NT2/D1 (cell line): ENCODE measurements at places on chromosomes 3 and 15.
A peak's percentile ranks its signal among the peaks of the same experiment; 100 is the strongest.

DNA sequence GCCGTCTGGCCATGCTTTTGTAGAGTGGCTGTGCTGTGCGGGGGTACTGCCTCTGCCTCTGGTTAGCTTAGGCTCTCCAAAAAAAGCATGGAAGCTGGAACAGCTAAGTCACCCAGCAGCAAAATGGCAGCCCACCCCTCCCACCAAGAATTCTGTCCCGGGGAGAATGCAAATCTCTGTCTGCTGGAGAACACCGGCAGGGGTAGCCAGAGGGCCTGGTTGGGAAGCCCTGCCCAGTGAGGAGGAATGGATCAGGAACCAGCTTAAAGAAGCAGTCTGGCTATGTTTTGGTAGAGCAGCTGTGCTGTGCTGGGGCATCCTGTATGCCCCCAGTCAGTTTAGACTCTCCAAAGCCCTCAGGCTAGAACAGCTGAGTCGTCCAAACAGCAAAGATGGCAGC lies 56.2 kb upstream of the PTPRG start:
- DNase-seq: no peak

- DNase-seq: no peak
Measured at GRCh38 chr3:46143951-46144473, 64.1 kb downstream of the CCR1 start.

DNA sequence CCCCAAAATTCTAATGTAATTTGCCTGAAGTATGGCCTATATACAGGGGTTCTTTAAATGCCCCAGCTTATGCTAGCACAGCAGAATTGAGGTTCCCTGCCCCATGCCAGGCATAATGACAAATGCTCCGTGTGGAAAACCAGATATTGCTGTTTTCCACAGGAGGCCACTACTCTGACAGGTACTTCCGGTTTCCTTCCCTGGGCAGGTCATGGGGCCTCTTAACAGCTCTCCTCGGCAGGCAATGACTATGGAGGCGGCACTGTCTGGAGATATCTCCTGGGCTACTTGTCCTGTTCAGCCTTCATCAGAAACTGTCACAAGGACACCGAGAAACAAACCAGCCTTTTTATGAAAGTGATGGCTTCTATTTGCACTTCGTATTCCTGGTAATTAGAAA lies 54.8 kb downstream of the SLC7A14 start:
- no peak for DNase-seq

DNA sequence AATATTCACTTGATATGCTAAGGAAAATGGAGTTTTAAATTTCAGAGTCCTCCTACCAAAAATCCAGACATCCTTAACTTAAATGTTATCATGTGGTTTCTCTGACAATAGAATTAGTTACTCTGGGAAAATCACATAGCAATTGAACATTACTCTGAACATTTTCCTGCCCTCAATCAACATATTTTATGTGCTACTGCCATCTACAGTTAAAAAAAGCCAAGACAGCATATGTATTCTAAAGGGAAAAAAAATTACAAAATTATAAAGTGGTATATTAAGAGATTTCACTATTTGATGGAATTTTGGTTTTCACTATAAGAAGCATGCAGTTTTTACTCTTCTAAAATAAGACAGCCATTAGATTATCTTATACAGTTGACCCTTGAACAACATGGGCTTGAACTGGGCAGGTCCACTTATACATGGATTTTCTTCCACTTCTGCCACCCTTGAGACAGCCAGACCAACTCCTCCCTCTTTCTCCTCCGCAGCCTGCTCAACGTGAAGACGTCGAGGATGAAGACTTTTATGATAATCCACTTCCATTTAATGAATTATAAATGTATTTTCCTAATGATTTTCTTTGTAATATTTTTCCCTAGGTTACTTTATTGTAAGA lies 122.3 kb downstream of the ATP1B3 start:
- no peak for DNase-seq

- DNase-seq: no peak
Measured at GRCh38 chr15:78203346-78204225, 30.8 kb downstream of the ACSBG1 start.

DNA sequence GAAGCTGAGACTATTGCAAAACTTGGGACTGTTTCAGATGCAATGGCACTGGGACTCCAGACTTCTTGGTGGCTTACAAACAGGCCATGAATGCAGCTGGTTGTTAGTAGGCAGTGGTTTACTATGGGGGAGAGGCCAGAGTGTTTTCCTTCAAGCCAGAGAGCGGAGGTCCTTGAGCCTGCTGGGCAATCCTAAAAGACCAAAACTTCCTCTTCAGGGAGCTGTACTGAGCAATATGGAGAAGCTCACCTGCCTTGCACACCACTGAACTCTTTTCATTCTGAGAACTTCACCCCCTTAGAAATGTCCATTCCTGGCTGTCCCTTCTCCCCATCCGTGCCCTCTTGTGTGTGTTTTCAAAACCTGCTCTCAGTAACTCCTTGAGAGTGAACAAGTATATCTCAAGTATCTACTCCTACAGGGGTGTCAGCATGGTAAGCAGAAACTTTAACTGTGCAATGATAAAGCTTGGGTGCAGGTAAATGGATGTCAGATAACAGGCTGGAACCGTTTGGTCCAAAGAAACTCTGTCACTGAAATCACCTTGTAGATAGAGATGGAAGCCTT lies 213.9 kb downstream of the CLSTN2 start:
- no peak for DNase-seq

DNA sequence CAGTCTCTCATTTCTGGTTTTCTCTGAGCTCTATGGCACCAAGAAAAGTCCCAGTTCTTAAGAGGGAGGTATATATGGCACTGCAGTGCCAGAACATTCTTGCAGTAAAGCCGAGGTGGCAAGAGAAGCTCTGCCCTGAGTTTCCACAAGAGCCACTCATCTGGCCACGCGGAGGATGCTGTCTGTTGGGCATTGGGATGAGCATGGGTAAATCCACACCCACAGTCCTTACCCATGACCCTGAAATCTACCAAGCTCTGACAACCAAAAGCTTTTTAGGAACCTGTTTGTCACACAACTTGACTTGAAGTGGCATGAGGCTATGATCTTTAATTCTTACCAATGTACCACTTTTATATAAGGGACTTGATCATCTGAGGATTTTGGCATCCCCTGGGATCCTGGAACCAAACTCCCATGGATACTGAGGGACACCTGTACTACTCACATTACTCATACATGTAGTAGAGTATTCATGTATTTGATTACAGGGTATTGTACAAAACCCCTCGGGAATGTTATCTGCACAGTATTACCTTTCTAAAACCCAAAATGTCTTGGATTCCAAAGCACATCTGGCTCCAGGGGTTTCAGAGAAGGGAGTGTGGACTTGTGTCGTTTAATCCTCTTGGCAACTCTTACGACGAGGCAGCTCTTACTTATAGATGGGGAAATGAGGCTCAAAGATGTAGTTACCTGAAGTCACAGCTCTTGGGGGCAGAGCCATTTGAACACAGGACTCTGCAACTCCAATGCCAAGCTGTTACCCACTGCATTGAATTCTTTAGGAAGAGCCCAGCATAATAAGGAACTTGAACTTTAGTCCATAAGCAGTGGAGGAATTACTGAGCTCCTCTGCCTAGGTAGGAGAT lies 8.8 kb downstream of the RPL32 start:
- no peak for DNase-seq

GRCh38 chr3:194938845-194939531 lies 253.3 kb downstream of the FAM43A start:
- DNase-seq: no peak

DNA sequence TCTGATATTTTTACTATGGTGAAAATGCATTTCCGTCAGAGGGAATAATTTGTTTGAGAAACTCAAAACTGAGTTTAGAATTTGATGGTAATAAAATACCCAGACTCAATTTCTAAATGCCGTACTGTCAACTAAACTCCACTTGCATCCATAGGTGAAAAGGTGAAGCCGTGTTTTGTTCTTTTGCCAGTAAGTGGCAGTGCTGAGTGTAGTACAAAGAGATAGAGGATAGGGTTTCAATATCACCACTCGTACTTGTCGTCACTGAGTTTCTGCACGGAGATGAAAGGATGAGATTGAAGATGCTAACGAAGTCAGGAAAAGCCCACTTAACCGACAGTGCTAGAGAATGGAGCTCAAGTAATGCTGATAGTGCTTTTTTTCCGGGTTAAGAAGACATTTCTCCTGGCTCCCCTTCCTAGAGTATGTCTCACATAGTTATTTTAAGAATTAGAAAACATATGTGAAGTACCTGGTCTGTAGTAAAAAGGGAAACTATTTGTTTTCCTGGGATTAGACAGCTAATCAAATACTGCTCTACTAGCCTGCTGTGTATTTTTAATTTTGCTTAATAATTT lies 345.1 kb downstream of the IL5RA start:
- DNase-seq: peak; percentile 35

DNA sequence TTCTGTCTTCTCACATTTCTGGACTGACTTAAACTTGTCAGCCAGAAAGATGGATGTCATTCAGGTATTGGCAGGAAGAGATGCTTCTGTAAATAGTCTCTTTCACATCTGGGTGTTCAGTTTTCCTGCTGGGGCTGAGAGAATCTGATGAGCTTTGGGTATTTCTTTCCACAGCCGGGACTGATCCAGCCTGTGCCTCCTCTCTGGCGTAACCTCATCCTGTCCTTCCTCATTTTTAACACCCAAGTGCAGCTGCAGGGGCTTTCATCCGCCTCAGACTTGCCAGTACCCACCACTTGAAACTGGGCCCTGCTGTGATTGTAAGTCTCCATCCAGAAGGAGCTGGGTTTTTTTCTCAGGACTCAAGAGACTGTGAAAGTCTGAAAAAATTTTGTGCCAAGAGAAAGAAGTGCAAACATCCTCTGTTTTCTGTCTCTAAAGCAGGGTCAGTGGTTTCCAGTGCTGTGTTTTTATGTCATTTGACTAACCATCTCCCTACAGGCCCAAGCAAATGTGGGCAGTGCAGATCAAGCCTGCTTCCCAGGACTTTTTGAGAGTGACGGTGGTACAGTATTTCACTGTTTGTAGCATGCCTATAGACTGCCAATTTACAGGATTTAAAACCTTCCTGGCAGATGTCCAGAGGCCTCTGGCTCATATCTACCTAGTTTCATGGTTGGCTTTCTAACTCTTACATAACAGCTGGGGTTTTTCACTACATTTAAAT lies 342.7 kb downstream of the PTPRG start:
- DNase-seq: no peak

GRCh38 chr3:140913728-140914127 lies 27.9 kb upstream of the SLC25A36 start:
- no peak for DNase-seq

GRCh38 chr3:104044002-104044401 lies 1322.7 kb upstream of the ALCAM start:
- DNase-seq: no peak

GRCh38 chr3:134432236-134432635 lies 53.5 kb downstream of the ANAPC13 start:
- DNase-seq: no peak

GRCh38 chr3:15875016-15875689 lies 77.4 kb upstream of the ANKRD28 start:
- no peak for DNase-seq

- no peak for DNase-seq
Measured at GRCh38 chr15:44159492-44159891, 35.6 kb downstream of the FRMD5 start.

GRCh38 chr3:120678331-120678947 lies 3.6 kb downstream of the HGD start:
- peak; percentile 22 for DNase-seq

DNA sequence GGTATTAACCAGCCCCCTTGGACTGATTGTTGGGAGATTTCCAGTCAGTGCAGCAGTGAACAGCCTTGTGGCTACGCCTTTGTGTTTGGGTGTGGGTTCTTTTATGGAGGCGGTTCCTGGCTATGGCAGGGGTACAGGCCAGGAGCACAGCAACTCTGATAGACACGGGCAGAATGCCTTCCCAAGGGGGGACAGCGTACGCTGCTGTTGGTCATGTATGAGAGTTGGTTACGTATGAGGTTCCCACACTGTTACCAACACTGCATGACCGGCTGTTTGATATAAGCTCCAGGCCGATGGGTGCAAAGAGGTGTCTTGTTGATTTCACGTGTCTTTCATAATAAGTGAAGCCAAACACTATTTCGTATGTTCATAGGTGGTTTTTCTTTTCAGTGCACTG lies 187.8 kb downstream of the NSMCE3 start:
- no peak for DNase-seq

DNA sequence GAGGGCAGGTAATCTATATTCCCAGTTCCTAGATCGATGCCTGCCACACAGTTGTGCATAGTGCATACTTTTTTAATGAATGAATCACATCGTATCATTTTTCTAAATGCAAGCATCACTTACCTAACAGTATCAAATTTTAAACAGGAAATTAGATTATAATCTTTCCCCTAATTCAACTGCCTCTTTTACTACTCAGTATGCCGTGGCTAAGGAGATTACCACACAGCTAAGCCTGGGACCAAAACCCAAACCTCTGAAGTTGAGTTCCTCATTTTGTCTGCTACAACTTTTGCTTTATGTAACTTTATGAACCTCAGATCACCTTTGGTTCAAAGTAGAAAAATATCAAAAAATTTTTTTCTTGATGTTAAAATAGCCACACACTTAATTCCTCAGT lies 53.2 kb upstream of the FNDC3B start:
- DNase-seq: no peak

DNA sequence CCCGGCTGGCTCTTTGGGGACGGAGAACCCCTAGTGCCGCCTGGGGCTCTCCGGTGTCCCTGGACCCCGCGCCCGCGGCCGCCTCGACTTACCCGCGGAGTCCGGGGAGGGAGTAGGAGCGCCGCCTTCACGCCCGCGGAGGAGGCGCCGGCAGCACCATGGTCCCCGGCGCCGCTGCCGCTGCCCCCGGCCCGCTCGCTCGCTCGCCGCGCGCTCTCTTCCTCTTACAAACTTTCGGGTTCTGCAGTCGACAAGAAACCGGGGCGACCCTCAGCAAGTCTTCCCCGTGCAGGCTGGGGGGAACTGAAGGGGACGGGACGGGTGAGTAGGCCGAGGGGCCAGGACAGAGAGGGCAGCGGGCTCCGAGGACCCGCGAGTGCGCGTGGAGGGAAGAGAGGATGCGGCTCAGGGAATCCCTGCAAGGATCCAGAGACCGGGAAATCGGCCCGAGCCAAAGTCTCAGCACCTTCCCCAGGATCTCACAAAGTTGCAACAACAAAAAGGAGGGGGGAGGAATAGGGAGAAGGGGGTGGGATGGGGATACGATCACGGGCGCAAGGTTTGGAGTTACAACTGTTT lies 2.0 kb downstream of the FOXP1 start:
- peak; percentile 20 for DNase-seq

GRCh38 chr3:31948280-31948679 lies 32.8 kb downstream of the OSBPL10 start:
- DNase-seq: no peak

GRCh38 chr15:69469467-69470201 lies 17.0 kb downstream of the RPLP1 start:
- no peak for DNase-seq

DNA sequence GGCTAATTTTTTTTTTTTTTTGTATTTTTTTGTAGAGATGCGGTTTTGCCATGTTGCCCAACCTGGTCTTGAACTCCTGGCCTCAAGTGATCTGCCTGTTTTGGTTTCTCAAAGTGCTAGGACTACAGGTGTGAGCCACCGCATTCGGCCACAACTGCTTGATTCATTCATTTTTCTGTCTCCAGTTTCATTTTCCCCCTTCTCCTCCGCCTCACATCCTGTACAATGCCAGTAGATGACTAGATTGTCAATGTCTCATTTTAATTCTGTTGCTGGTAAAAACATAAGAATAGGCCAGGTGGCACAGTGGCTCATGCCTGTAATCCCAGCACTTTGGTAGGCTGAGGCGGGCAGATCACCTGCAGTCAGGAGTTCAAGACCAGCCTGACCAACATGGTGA lies 12.0 kb upstream of the ZNF592 start:
- DNase-seq: no peak

GRCh38 chr3:140753865-140754754 lies 76.2 kb downstream of the TRIM42 start:
- DNase-seq: no peak
